ENCODE measurements at places on chromosomes 7 and 10.

DNA sequence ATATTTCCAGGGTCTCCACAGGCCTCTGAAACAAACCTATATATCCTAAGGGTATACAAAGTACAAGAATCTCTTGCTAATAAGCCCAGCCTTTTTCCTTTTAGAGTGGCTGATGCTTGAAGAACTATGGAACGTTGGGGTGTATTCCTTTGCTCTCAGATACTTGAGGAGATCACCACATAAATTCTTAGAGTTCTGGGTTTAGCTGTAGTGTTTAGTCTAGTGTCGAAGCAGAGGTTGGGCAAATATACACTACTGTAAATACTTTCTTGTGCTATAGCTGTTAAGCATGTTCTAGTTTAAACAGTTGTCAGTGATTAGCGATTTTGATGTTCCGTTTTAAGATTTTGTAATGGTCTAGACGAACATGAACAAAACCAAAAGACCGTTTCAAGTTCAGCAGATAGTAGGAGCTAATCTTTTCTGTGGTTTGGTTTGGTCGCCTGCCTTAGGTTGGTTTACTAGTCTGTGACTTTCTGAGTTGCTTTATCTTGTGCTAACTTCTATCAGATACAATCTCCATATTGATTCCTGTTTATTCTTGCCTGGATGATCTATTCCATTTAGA, 229.6 kb downstream of the NSUN6 start:
- DNase-seq = no peak

DNA sequence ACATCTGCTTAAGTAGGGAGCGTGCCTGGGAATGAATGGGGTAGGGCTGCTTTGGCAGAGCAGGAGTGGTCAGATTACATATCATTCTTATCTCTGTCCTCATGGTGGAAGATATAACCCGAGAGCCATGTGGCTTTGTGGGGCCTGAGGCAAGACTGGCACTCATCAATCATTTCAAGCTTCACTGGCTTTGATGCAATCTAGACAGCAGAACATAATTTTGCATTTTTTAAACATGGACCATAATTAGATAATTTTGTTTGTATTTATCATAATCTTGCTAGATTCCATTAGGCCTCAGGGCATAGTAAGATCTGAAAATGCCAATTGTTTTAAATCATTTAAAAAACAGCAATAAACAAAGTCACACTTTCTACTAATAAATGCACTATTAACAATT, 480.3 kb downstream of the NXPH1 start:
- DNase-seq = no peak

DNA sequence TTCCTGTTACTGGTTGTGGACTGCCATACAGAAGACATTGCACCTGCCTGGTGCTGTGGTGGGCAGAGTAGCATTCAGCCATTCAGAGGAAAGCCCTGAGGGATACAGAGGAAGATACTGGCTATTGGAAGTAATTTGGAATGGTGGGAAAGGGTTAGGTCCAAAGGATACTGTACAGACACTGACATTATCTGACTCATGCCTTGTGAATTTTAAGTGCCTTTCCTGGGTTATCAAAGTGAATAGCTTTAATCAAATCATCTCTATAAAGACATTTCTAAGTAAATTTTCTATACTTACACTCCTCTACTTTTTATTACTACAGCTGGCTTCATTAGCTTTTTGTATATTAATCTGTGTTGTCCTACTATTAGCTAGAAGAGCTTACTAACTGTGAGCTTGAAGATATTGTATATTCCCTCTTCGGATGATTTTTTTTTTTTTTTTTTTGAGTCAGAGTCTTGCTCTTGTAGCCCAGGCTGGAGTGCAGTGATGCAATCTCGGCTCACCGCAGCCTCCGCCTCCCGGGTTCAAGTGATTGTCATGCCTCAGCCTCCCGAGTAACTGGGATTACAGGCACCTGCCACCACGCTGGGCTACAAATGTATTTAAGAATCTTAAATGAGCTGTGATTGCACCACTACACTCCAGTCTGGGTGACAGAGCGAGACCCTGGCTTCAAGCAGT, 186.5 kb downstream of the ADK start:
- DNase-seq = no peak

- no peak for DNase-seq
Observed at GRCh38 chr7:73810998-73811360, 19.8 kb upstream of the CLDN4 start.

- DNase-seq = no peak
Observed at GRCh38 chr7:17523813-17524739, 225.6 kb downstream of the AHR start.

- no peak for DNase-seq
Observed at GRCh38 chr10:72688208-72688651, 3.7 kb upstream of the MCU start.

DNA sequence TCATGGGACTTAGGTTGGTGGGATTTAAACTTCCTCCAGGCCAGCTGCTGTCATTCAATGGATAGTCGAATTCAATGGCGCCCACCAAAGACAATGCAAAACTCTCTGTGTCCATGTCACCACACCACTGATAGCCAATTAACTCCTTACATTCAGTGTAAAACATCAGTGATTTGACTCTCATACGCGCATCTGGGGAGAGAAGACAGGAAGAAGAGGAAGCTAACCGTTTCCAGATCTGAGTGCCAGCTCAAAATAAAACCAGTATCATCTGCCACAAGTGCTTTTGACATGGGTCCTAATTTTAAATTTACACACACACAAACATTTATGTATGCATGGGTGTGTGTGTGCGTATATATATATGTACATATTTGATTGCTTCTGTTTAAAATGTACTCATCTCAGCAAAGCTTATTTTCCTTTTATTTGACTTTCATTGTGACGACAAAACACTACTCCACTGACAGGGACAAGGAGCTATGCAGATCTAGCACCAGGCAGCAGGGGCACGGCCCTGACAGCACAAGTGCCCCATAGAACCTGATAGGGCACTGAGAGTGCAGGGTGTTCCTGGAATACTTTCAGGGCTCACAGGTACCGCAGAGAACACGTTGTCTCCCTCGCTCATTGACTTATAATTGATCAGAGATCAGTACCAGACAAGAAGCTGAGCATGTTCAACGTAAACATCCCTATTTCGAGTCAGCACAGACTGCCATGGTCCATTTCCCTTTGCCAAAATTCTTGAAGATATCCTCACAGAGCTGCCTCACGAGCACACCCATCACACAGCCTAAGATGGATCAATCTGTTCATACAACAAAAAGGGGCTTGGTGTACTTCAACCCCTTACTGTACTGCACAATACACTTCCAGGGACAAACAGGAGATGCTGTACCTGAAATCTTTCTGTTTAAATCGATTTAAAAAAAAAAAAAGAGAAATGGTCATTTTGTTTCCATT, 176.1 kb downstream of the COBL start:
- DNase-seq = no peak

GRCh38 chr10:4511509-4511908, 314.5 kb upstream of the AKR1E2 start:
- DNase-seq = no peak

- no peak for DNase-seq
Observed at GRCh38 chr7:5230265-5231067, 40.4 kb downstream of the WIPI2 start.

DNA sequence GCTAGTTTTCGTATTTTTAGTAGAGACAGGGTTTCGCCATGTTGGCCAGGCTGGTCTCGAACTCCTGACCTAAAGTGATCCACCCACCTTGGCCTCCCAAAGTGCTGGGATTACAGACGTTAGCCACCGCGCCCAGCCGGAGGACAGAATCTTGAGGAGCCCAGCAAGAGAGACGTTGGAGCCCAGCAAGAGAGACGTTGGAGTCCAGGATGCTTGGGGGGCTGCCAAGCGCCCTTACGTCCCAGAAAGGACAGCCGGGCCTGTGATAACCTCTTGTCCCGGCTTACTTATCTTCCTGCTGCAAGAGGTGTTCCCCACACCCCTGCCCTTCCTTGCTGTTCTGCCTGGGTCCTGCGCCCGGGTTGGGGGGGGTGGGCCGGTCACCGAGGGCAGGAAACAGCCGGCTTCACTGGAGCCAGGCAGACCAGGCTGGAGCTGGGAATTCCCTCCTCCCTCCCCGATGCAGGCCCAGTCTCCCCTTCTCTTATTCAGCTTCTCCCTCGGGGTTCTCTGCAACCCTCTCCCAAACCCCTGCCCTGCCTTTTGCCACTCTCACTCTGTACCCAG, 1.9 kb upstream of the EPHB4 start:
- no peak for DNase-seq

- no peak for DNase-seq
Observed at GRCh38 chr7:158684329-158684728, 20.3 kb downstream of the NCAPG2 start.

DNA sequence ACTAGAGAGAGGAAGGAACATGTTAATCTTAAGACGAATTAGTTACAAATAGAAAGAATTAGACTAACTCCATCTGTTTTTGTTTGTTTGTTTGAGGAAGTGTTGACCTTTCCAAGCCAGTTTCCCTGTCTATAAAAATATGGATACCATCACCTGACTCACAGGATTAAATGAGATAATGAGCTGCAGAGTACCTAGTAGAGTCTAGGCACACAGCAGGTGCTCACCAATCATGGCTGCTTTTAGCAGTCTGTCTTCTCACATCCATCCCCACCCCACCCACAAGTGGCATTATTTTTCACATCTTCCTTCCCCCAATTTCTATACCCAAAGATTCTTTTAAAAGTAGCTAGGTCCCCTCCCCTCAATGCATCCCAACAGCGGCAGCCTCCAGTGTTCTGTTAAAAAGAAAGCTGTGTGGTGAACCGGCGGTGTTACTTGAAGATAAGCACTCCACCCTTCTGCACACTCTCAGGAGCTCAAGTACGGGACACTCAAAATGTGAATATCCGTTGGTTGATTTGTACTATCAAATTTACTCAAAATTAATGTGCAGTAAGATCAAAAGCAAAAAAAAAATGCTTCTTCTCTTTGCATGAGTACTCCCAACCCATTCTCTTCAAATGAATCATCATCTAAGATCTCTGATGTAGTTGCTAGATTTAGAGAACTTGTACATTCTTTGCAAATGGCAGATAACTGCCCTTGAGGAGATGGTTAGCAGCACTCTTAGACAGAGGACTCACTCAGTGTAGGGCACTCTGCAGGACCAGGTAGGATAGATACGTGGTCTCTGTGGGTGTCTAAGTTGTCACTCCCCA, 145.4 kb upstream of the ASAH2 start:
- DNase-seq = no peak

GRCh38 chr10:120477743-120478141, 20.7 kb downstream of the PLPP4 start:
- no peak for DNase-seq

GRCh38 chr10:3010334-3010733, 57.0 kb upstream of the PFKP start:
- DNase-seq = no peak

- DNase-seq = no peak
Observed at GRCh38 chr10:77531441-77532001, 106.1 kb downstream of the KCNMA1 start.

DNA sequence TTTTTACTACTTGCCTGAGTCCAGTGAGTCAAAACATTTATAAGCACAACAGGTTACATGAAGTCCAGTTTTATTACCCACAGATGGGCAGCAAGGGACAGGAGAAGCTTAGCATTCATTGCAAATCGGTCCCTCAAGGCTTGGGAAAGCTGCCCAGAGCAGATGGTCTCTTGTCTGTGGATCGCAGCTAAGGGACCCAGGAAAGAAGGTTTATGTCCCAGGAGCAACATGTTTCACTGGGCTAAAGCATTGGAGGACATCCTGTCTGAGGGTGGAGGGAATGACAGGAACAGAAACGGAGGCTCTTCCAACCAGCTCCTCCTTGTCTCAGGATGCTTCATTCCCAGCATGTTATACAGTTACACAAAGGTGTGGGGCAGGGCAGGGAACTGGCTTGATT, 39.3 kb downstream of the TRIM24 start:
- no peak for DNase-seq

- no peak for DNase-seq
Observed at GRCh38 chr7:4168541-4168940, 513.6 kb upstream of the FOXK1 start.

DNA sequence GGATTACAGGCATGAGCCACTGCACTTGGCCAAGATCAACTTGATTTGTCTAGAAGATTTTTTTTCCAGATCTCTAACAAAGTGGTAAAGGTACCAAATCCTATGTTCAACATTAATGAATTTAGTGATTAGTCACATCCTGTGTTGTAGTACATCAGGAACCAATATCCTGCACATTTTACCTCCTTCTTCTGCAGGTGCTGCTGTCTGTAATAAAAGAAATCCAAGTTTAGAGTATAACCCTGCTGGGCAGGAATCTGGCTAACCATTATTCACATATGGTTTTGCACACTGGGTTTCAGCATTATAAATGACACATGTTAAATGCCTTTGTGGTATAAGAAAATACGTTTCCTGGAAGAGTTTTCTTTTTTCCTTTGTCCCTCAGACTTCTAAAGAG, 10.8 kb downstream of the PARD3 start:
- DNase-seq = no peak

DNA sequence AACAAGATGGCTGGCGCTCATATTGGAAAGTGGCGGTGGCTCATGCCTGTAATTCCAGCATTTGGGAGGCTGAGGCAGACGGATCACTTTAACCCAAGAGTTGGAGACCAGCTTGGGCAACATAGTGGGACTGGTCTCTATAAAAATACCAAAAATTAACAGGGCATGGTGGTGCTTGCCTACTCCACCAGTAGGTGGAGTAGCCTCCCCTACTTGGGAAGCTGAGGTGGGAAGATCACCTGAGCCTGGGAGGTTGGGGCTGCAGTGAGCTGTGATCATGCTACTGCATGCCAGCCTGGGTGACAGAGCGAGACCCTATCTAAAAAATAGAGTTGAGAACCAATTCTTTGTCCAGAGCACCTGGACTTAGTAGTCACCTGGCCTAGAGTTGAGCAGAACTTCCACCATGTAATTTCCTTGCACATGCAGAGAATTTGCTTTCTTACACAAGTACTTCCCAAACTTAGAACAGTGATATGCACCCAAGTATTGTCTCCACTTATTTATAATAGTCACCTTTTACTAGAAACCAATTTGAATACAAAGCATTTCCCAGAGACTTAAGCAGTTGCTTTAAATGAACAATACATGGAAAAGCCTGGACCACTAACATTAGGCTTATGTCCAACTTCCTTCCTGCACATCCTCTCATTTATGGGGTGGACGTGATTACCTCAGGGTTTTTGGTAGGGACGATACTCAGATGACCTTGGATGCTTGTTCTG, 15.9 kb downstream of the LAMB4 start:
- no peak for DNase-seq

- DNase-seq = no peak
Observed at GRCh38 chr7:151272405-151272804, 23.9 kb upstream of the SMARCD3 start.

GRCh38 chr10:79277579-79278269, 69.5 kb upstream of the PPIF start:
- no peak for DNase-seq

- DNase-seq = no peak
Observed at GRCh38 chr7:71311576-71311975, 179.6 kb downstream of the GALNT17 start.

GRCh38 chr10:44749151-44749550, 162.0 kb upstream of the TMEM72 start:
- DNase-seq = no peak

- DNase-seq = no peak
Observed at GRCh38 chr7:148153616-148154284, 436.8 kb upstream of the C7orf33 start.
